ENCODE measurements at places on chromosomes 12 and 14. TPM values are rescaled to one million over a fixed set of nuclear protein-coding genes. Genes with fewer than 3 reads are reported as not detected.

DNA sequence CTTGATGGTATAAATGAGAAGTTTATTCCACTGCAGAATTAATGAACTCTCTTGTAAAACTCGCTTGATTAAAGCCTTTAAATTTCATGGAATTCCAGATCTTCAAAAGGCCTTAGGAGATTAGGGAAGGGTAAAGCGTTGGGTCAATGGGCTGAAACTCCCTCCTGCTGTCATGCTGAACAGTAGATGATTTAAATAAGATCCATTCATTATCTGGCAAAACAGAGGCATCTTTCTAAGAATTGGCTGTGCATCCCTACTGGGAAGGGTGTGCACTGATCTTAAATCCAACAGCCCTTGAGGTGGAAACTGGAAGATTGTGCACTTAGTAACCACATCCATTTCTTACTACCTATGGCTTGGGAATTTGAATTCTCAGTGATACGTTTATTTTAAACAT, 56.0 kb downstream of the PLCZ1 start:
- DNase-seq, result no peak

The CISTR gene
- total RNA-seq, result not detected

GRCh38 chr14:52369305-52369801, 55.2 kb downstream of the PTGER2 start:
- DNase-seq, result no peak

DNA sequence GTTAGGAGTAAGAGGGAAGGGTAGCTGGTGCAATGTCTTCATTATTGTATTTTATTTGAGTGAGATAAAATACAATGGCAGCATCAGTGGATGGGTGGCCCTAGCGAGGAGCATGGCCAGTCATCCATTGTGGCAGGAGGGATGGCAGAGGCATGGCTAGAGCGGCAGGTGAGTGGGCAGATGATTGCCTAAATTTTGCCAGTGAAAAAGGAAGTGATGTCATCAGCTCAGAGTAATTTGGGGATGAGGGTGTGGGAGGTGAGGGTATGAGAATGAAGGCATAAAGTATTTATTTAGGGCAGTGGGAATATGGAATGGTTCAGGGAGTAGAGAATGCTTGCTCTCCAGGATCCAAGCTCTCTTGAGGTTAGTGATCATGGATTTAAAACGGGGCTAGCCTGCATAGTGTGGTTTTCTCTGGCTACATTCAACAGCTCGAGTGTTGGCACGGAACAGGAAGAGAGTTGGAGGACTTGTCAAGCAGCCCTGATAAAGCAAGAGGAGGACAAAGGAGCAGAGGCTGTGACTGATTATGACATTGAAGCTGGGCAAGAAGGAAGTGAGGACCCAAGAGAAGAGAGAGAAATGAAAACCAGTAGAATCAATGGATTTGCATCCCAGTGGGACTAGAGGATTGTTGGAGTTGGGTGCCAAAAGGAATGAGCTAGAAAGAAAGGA, 18.7 kb upstream of the SERPINA6 start:
- no peak for DNase-seq

The TCL1A gene
- not detected for total RNA-seq

- DNase-seq, result no peak
Measured at GRCh38 chr14:67857778-67858350, 38.3 kb downstream of the RAD51B start.

GRCh38 chr12:48782457-48783395, 6.2 kb downstream of the ADCY6 start:
- DNase-seq, result no peak

DNA sequence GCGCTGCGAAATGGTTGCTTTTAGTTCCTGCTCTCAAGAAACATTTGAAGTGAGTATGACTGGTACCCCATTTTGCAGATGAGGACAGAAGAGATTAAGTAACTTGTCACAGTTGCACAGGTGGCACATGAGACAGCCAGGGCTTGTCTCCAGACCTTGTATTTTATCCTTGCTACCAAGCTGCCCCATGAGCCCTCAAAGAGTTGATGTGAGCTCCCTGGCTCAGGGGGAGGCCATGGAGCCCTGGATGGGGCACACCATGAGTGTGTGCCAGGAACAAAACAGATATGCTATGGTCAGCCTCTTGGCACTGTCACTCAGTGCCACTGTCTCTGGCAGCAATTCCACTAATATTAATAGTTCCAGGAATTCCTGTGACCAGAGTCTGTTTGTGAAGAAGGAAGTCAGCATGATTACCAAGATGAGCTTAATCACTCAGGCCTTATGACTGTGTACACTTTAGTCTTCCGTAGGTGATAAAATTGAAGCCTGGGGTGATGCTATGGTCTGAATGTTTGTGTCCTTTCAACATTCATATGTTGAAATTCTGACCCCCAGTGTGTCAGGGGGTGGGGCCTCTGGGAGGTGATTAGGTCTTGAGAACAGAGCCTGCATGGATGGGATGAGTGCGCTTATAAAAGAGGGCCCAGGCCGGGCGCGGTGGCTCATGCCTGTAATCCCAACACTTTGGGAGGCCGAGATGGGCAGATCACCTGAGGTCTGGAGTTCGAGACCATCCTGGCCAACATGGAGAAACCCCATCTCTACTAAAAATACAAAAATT, 806.8 kb downstream of the AACS start:
- DNase-seq, result no peak

- no peak for DNase-seq
Measured at GRCh38 chr12:66885115-66885875, 206.4 kb upstream of the GRIP1 start.

- DNase-seq, result peak; percentile 84
Measured at GRCh38 chr12:112418608-112419296, at the start of gene PTPN11. TSS of gene PTPN11 (plus strand) at chr12:112418947. CDS start at chr12:112419112, 165 bp downstream.

DNA sequence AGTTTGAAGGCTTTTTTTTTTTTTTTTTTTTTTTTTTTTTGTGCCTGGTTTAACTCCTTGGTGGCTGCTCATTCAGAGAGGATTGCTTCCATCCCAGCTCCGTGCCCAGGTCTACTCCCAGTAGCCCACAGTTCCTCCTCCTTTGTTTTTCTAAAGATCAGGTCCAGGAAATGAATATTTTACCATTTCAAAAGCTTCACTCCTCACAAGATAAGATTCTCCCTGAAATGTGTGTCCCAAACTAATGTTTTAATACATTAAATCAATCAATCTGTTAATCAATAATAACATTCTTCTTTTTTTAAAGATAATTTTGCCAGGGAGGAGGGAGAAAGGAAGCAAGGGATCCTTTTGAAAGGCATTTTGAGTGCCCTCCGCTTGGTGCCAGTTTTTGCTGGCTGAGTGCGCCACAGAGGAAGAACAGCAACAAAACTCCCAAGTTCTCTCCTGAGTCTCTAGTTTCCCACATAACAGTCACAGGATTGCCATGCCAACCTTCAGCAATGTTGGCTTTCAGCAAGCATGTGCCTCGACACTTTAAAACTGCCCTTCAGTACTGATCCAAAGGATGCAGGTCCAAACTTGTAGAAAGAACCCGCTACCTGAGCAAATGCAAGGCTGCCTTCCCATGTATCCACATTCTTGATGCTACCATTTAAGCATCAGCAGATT, 99.2 kb downstream of the RMST start:
- DNase-seq, result no peak

The TAS2R8 gene
- not detected for total RNA-seq

DNA sequence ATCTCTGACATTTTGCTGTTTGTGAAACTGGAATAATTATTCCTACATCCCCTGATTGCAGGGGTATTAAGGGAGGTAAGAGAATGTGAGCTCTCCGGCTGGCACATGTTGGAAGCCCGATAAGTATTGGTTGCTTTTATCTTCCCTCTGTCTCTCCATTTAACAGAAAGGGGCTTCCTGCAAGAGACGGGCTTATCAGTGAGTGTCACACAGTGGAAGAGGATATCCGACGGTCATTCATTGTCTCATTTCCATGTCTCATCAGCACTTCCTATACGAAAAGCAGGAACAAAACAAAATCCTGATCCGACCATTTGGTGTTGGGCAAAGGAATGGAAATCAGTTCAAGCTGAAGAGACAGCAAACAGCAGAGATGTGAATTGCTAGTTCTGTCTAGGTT, 10.7 kb downstream of the DYRK4 start:
- DNase-seq, result no peak

DNA sequence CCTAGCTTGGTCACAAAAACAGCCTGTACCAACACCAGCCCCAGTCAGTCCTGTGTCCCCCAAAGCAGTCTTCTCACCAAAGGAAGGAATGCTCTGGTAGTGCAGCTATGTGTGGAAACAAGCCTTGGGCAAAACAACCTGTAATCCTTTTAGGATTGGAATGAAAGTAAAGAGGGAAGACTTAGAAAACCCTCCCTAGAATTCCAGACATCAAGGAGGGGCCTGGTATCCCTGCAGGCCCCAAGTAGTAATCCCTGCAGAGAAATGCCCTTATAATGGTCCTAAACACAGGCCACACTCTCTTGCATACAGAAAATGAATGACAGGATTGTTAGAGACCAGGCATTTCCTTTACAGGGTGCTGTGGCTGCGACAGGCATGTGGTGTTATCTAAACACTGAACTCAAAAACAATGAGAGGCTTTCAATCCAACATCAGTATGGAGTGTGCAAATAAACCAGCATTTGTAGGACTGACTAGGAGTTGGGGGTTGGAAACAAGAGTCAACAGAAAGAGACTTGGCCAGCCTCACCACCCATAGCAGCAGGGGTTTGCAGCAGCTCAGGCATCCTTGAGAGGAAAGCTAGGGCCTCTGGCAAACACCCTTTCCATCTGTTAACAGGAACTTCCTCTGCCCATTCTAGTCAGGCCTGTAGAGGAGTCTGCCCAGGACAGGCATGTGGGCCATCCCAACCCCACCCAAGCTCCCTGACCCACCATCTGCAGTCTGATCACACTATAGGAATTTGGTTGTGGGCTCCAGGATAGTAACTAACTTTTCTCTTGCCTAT, 59.1 kb downstream of the DCAF5 start:
- DNase-seq, result peak; percentile 10

The TMEM63C gene
- 0.91 TPM for total RNA-seq
